Epithelial cell of proximal tubule (primary cell): ENCODE measurements at places on chromosomes 2 and 18. TPM values are rescaled to one million over a fixed set of nuclear protein-coding genes. Genes with fewer than 3 reads are reported as not detected.

The PTGR3 gene
- total RNA-seq: 7.8 and 11.8 TPM in 2 replicates

The XIRP2 gene
- not detected in 2 replicates for total RNA-seq

The INO80D gene
- 4.0 and 5.0 TPM in 2 replicates for total RNA-seq

The CCDC68 gene
- 2.7 TPM in 2 replicates for total RNA-seq

The DUSP2 gene
- 4.4 and 5.4 TPM in 2 replicates for total RNA-seq

The E2F6 gene
- 11.0 and 16.0 TPM in 2 replicates for total RNA-seq

The NPPC gene
- not detected in 2 replicates for total RNA-seq

The IFIH1 gene
- total RNA-seq: 4.8 and 8.4 TPM in 2 replicates

The PTRHD1 gene
- 50.3 and 58.3 TPM in 2 replicates for total RNA-seq

The UPP2 gene
- not detected in 2 replicates for total RNA-seq

The IMPA2 gene
- 59.0 and 89.9 TPM in 2 replicates for total RNA-seq

The ANKRD30B gene
- total RNA-seq: 0.14 and 0.17 TPM in 2 replicates

The FBXO36 gene
- 1.8 and 2.1 TPM in 2 replicates for total RNA-seq

The OXER1 gene
- total RNA-seq: 0.07 TPM in 1 of 2 replicates, not detected in the other

The STEAP3 gene
- total RNA-seq: 27.8 and 35.1 TPM in 2 replicates

The CROCC2 gene
- not detected in 2 replicates for total RNA-seq

The PDE6D gene
- 28.5 and 32.9 TPM in 2 replicates for total RNA-seq

The BUB1 gene
- 57.2 and 85.9 TPM in 2 replicates for total RNA-seq

The TXNDC2 gene
- not detected in 2 replicates for total RNA-seq

The ASPRV1 gene
- 0.14 and 0.69 TPM in 2 replicates for total RNA-seq

The OTX1 gene
- not detected in 2 replicates for total RNA-seq

The CHRNG gene
- not detected in 2 replicates for total RNA-seq

The ELOA2 gene
- total RNA-seq: not detected in 2 replicates

The TSGA10 gene
- total RNA-seq: 2.4 and 2.5 TPM in 2 replicates

The ALKAL2 gene
- 0.12 and 0.36 TPM in 2 replicates for total RNA-seq

The AGXT gene
- total RNA-seq: not detected in 2 replicates

The COBLL1 gene
- 28.8 and 33.0 TPM in 2 replicates for total RNA-seq

The TANC1 gene
- 11.9 and 14.3 TPM in 2 replicates for total RNA-seq

The CDH20 gene
- not detected in 2 replicates for total RNA-seq
